GM23338 (cell line): ENCODE measurements at places on chromosomes 7 and 10. TPM values are rescaled to one million over a fixed set of nuclear protein-coding genes. Genes with fewer than 3 reads are reported as not detected.

- no peaks in the 10 kb centered on the region for H3K36me3 ChIP-seq
- no peak overlapping the region for H3K4me3 ChIP-seq
- H3K4me1 ChIP-seq: peaks cover 45% of the 10 kb centered on the region
- H3K27me3 ChIP-seq: no peaks in the 10 kb centered on the region
These were observed 136.4 kb upstream of the ASAH2 start for GRCh38 chr10:50387732-50388073.

- H3K4me3 ChIP-seq: no peak overlapping the region
- no peak for DNase-seq
- H3K27me3 ChIP-seq: no peaks in the 10 kb centered on the region
These were observed 8.5 kb downstream of the TPST1 start for GRCh38 chr7:66213637-66214036.

- H3K27ac ChIP-seq: no peak overlapping the region
- no peak for DNase-seq
- no peaks in the 10 kb centered on the region for H3K36me3 ChIP-seq
- peaks cover 7% of the 10 kb centered on the region; the same call in 1 of the 2 replicates for H3K4me1 ChIP-seq
- H3K27me3 ChIP-seq: no peaks in the 10 kb centered on the region
- H3K4me3 ChIP-seq: no peak overlapping the region
These were observed 25.8 kb downstream of the PTPRE start for GRCh38 chr10:127932521-127933270.

DNA sequence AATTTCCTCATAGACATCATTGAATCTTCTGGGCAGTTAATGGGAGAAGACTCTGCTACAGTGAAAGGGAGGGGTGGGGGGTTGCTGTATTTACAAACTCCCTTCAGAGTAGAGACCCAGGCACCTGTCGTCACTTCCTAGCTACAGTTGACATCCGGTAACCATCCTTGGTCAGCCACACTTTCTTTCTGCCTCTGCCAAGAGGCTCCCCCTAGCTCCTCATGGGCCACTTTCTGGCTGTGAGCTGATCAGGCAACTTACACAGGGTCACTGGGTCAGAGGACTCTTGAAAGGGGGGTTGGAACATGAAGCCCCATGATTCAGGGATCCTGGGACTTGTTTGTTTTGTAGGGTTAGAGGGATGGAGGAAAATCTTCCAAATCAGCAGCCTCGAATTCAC lies 1.2 kb downstream of the TECPR1 start:
- H3K36me3 ChIP-seq: no peaks in the 10 kb centered on the region
- H3K4me1 ChIP-seq: peaks cover 19% of the 10 kb centered on the region
- H3K27me3 ChIP-seq: no peaks in the 10 kb centered on the region
- peak overlapping the region; percentile 95 for H3K4me3 ChIP-seq
- DNase-seq: peak; percentile 44
- H3K27ac ChIP-seq: peak overlapping the region; percentile 55; the same call in 1 of the 2 replicates

DNA sequence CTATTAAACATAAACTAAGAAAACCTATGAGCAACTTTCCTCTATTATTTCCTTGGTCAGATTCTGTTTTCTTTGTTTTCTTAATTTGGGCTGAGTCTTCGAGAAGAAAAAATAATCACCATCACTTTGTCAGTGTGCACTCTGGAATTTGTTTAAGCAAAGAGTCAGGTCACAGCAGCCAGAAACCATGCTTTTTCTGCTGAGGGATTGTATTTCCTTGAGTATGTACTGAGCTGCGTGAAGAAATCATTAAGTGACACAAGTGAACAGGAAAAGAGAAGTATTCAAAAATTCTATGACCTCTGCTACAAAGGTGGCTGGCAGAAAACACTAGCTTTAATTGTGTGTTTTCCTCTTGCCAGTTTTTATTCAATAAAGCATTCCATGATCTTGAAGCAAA lies 249.6 kb downstream of the VTI1A start:
- no peaks in the 10 kb centered on the region for H3K27me3 ChIP-seq
- DNase-seq: no peak
- H3K4me1 ChIP-seq: no peaks in the 10 kb centered on the region
- H3K36me3 ChIP-seq: no peaks in the 10 kb centered on the region
- H3K27ac ChIP-seq: no peak overlapping the region

DNA sequence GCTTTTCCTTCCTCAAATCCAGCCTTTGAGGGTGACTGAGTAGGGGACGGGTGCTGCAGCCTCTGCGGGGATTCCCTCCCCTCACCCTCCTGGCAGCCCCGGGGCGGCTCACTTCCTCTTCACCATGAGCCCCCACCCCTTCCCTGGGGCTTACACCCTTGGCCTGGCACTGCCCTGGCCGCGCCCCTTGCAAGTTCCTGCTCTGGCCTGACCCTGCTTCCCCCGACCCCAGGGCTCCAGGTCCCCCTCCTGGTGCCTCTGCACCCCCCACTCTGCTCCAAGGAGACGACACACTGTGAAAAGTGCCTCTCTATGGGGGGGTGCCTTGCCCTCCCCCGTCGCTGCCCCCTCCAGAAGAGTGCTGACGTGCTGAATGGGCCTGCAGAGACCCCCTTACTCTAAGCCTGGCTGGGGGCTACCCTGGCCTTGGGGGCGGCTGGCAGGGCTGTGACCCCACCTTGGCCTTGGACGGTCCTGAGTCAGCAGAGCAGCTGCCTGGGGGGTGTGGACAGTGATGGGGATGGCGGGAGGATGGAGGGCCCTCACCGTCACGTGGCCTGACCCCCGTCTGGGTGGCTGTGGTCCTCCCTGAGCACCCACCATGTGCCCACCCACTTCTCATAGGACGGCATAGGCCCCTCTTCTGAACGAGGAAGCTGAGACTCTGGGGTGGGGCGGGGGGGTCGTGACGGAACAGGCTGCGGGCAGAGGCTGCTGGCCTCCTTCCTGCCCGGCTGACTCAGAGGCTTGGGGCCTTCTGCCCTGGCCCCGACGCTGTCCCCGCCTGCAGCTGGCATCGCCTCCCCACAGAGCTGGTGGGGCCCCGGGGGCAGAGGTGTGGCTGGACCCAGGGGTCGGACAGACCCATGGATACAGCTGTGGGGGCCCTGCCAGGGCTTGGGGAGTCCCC lies 9.8 kb downstream of the LFNG start:
- peaks cover 19% of the 10 kb centered on the region for H3K4me1 ChIP-seq
- no peak overlapping the region for H3K27ac ChIP-seq
- H3K4me3 ChIP-seq: no peak overlapping the region
- no peaks in the 10 kb centered on the region for H3K27me3 ChIP-seq

- no peak overlapping the region for H3K4me3 ChIP-seq
- no peaks in the 10 kb centered on the region for H3K27me3 ChIP-seq
- no peaks in the 10 kb centered on the region for H3K36me3 ChIP-seq
- DNase-seq: no peak
- H3K27ac ChIP-seq: peak overlapping the region; percentile 66
- H3K4me1 ChIP-seq: peaks cover 33% of the 10 kb centered on the region
These were observed 9.1 kb downstream of the CREB3L2 start for GRCh38 chr7:137992550-137993394.

DNA sequence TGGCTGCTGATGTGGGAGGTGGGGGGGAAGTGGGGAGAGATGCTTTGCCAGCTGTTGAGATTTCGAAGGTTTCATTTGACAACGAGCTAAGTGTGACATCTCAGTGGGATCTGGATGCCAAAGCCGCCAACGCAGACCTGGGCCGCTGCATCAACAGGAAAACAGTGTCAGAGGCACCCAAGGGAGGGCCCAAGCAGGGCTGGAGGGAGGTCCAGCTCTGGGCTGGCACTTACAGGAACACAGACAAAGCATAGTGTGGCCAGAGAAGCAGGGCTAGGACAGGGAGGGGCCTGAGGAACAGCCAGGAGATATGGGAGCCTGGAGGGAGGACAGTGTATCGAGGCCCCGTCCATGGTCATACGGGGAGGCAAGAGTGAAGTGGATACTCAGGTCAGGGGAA lies 73.1 kb downstream of the GTF2IRD1 start:
- no peak for DNase-seq
- H3K27ac ChIP-seq: no peak overlapping the region
- no peak overlapping the region for H3K4me3 ChIP-seq
- peaks cover 11% of the 10 kb centered on the region; the same call in 1 of the 2 replicates for H3K4me1 ChIP-seq
- H3K27me3 ChIP-seq: no peaks in the 10 kb centered on the region

DNA sequence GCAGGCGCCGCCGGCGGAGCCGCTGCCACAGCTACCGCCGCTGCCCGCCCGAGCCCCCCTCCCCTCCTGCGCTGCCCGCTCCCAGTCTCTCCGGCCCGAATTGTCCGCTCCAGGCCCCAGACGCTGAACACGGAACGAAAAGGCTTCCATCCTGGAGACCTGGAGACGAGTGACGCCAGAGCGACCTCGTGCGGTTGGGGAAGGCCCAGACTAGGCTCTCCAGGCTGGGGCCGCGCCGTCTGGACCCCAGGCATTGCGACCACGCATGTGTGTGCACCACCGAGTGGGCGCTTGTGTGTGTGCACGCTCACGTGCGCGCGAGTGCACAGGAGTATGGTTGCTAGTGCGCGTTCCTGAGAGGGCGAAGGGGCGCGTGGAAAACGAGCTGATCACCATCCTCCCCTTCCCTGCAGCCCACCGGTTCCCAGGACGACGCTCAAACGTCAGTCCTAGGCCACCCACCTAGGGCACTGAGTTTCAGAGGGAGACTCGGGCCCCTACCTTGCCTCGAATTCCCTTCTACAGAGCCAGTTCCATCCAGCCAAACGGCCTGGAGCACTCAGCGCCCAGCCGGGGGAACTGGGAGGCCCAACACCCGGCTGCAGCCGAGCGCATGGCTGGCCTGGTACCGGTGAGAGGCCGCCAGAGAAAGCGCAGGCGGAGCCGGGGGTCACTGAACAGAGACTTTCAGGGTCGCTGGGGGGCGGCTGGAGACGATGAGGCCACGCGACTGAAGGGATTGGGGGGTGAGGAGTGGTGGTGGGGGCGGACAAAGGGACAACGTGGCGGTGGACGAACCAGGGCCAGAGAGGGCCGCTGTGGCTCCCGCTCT lies 11.6 kb downstream of the LBX1 start:
- H3K4me1 ChIP-seq: peaks cover 33% of the 10 kb centered on the region
- DNase-seq: peak; percentile 95
- peaks cover 99% of the 10 kb centered on the region for H3K27me3 ChIP-seq
- H3K4me3 ChIP-seq: peak overlapping the region; percentile 49

DNA sequence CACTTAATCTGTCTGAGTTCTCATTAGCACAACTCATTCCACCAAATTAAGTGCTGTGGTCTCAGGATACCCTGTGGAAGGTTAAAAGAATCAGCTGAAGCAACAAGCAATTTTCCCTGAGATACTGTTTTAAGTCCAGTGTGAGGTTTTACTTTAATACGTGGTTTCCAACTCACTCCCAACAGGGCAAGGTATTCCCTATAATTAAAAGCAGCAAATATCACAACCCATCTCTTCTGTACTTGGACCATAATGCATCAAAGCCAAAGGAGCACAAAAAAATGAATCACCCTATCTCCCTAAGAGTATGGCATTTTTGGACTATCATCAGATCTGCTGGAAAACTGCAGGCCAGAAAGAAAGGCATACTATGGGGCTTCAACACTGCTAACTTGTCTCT lies 4.9 kb downstream of the CADPS2 start:
- no peak overlapping the region for H3K4me3 ChIP-seq
- H3K27me3 ChIP-seq: peaks cover 13% of the 10 kb centered on the region
- H3K36me3 ChIP-seq: no peaks in the 10 kb centered on the region
- peaks cover 38% of the 10 kb centered on the region for H3K4me1 ChIP-seq
- DNase-seq: no peak
- no peak overlapping the region for H3K27ac ChIP-seq

DNA sequence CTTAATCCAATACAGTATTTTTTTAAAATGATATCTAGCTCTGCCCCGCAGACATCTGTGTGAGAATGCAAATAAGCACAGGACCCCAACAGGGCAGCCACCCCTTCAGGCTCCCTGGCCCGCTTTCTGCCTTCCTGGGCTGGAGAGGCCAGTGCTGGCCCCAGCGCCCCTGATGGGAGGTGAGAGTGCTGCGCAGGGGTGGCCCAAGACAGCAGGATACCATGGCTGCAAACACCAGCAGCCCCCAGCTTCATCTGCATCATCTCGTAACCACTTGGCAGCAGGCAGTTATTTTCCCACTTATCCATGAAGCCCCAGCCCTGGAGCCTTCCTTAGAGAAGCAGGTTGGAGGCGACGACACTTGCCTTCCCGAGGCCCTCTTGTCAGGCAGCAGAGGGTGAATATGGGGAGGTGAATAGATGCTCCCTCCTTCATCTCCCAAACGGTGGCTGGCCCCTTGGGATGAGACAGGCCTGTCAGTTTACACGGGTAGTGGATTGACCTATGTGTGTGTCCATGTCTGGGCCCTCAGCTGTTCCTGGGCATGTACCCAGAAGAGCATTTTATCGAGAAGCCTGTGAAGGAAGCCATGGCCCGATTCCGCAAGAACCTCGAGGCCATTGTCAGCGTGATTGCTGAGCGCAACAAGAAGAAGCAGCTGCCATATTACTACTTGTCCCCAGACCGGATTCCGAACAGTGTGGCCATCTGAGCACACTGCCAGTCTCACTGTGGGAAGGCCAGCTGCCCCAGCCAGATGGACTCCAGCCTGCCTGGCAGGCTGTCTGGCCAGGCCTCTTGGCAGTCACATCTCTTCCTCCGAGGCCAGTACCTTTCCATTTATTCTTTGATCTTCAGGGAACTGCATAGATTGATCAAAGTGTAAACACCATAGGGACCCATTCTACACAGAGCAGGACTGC lies 71.2 kb downstream of the ALOX5 start:
- H3K27ac ChIP-seq: no peak overlapping the region
- H3K4me3 ChIP-seq: no peak overlapping the region
- no peaks in the 10 kb centered on the region for H3K27me3 ChIP-seq
- no peaks in the 10 kb centered on the region for H3K4me1 ChIP-seq
- DNase-seq: no peak

The ANXA8L1 gene
- not detected in 2 replicates for total RNA-seq

The ANKRD30A gene
- not detected in 2 replicates for total RNA-seq

The CPA5 gene
- total RNA-seq: not detected in 2 replicates

The CDC14C gene
- total RNA-seq: 0.17 and 0.54 TPM in 2 replicates

The MYH16 gene
- total RNA-seq: not detected in 2 replicates

The BBS9 gene
- total RNA-seq: 66.1 and 69.6 TPM in 2 replicates

The PYROXD2 gene
- total RNA-seq: 0.12 and 1.3 TPM in 2 replicates

The RAB11FIP2 gene
- total RNA-seq: 13.4 and 17.6 TPM in 2 replicates
